ENCODE measurements at places on chromosomes 6 and 20.
A peak's percentile ranks its signal among the peaks of the same experiment; 100 is the strongest.

DNA sequence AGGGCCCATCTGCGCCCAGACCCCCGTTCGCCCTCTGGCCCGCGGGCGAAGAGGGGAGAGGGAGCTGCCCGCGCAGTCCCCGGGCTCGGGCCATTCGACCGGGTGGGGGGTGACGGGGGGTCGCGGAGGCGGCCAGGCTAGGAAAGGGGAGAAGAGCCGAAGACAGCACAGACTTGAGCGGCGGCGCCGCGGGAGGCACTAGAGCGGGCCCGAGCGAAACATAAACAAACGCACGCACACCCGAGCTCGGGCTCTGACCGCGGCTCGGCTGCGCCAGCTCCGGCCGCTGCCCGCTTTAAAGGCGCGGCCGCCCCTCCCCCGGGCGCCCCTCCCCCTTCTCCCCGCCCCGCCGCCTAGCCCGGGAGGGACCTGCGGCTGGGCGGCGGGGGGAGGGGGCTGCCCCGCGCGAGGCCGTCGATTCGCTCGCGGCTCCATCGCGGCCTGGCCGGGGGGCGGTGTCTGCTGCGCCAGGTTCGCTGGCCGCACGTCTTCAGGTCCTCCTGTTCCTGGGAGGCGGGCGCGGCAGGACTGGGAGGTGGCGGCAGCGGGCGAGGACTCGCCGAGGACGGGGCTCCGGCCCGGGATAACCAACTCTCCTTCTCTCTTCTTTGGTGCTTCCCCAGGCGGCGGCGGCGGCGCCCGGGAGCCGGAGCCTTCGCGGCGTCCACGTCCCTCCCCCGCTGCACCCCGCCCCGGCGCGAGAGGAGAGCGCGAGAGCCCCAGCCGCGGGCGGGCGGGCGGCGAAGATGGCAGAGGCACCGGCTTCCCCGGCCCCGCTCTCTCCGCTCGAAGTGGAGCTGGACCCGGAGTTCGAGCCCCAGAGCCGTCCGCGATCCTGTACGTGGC is at the start of gene FOXO3:
Gene FOXO3 (plus strand): TSS at position 455 of the 846 bp plus-strand sequence. CDS start 292 bp downstream, at position 747.
- DNase-seq: peak; percentile 89

- no peak for DNase-seq
Measured at GRCh38 chr6:25359191-25359861, 80.2 kb downstream of the CARMIL1 start.

- no peak for DNase-seq
Measured at GRCh38 chr6:36649701-36650484, 28.6 kb upstream of the CDKN1A start.

- no peak for DNase-seq
Measured at GRCh38 chr20:9279918-9280401, 211.1 kb downstream of the PLCB4 start.

DNA sequence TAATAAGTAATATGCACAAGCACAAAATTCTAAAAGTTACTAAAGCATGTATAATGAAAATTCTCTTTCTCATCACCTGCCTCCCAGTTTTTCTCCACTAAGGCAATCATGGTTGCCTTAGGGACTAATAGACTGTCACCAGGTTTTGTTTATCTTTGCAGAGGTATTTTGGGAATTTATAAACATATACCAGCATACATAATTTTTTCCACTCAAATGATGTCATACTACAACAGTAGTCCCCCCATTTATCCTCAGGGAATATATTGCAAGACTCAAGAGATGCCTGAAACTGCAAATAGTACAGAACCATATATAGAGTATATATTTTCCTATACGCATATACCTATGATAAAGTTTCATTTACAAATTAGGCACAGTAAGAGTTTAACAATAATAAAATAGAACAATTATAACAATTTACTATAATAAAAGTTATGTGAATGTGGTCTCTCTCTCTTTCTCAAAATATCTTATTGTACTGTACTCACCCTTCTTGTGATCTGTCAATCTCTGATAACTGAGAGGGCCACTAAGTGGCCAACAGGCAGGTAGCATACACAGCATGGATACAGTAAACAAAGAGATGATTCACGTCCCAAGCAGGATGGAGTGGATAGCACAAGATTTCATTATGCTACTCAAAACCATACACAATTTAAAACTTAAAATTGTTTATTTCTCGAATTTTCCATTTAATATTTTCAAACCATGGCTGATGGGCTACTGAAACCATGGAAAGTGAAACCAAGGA is 19.7 kb downstream of the RBL1 start:
- DNase-seq: no peak

DNA sequence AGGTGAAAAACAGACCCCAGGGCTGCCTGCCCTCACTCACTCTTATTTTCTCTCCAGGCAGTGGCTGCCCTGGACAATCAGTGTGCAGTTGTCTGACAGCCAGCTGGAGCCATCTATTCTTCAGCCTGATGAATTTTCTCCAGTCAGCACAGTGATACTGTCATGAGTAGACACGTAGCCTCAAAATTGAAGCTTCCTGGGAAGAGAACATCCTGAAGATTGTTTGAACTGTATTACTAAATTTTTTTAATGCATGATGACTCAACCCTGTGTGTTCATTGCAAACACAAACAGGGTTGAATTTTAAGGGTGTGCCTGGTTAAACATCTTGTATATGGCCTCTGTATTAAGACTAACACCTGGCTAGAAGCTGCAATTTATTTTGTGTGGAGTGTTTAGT is 49.8 kb upstream of the STXBP5 start:
- no peak for DNase-seq

DNA sequence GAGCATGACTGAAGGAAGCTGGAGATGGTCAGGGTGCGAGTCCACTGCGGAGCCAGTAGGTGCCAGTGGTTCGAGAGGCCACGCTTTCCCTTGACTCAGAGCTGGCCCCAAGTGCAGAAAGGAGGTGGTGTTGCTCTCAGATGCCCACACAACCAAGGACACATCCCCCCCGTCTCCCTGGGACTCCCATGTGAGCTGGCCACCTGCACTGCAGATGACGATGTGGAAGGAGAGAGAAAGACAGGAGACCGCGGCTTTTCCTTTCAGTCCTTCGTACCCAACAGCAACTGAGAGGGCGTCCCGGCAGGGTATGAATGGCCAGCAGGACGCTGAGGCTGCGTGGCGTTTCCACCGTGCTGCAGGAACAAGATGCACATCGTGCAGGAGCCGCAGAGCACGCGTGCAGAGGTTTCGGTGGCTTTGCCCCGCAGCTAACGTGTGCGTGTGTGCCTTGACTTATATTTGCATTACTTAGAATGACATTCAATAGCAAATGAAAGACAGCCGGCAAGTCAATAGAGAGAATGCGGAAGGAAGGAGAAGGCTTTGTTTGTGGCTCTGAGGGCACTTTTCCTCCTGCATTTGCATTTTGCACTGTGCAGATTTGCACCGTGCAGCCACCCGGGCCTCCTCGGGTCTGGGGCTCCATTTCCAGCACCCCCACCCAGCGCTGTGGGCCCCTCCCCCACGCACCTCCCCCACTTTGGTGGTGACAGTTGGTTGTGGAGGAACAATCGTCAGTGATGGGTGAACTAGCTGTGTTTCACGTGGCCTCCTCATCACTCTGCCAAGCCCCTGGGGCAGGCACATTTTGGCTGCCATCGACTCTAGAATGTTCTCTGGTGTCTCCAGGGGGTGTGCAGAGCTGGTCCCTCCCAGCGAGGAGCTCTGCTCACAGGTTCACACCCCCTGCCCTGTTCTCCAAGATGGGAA is 26.4 kb upstream of the BHLHE23 start:
- DNase-seq: peak; percentile 52

DNA sequence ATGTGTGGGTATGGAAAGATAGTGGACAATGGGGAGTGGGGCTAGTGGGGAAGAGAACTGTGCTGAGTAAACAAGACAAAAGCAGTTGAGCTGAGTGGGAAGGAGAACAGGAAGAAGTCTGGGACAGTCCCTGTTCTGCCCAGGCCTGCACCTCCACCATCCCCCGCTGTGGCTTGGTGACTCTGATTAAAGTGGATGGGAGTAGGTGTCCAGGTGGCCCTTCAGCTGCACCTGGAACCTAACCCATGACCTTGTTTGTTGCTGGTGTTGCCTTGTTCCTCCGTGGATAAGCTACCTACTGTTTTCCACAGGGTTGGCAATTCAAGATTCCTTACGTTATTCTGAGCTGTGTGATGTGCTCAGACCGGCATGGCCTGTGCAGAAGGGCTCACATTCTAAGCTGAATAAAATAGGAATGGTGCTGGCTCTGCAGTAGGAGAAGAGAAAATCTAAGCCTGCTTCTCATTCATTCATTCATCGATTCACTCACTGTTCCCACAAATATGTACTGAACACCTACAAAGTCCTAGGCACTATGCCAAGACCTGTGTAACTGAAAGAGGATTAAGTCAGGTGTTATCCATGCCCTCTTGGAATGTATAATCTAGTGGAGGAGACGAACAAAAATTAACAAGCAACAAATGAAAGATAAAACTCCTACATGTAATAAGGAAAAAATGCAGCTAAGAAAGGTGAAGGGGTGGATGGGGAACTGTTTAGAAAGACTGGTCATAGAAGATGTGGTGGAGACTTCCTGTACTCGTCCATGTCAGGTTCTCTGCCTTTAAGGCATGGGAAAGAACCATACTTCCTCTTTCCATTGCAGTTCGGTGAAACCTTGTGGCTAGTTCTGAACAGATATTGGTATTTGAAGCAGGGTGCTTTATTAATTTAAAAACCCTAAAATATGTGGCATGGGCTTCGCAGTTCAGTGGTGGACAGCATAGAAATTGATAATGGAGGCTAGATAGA is 10.1 kb upstream of the CALHM6 start:
- DNase-seq: peak; percentile 20

GRCh38 chr6:135606392-135606791 is 108.9 kb upstream of the AHI1 start:
- no peak for DNase-seq

DNA sequence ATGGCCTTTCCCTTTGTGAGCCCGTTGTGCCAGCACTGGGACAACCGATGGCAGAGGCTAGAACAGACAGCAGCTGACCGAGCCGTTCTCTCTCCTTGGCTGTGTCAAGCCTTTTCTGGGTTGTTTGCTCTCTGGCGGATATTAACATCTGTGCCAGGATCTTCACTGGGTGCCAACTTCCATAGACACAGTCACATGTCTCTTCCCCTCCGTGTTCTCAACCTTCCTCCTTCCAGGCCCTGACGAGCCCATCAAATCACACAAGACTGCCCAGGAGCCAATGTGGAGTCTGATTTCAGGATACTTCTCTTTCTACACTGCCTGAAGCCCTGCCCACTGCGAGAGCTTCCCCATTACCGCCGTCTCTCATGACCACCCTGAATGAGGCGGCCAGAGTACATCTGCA is 111.0 kb upstream of the RALGAPA2 start:
- no peak for DNase-seq

- DNase-seq: no peak
Measured at GRCh38 chr6:3857468-3858456, 8.6 kb downstream of the FAM50B start.

- no peak for DNase-seq
Measured at GRCh38 chr6:131657630-131658111, 20.6 kb downstream of the ENPP3 start.

- no peak for DNase-seq
Measured at GRCh38 chr6:163118941-163119340, 295.6 kb upstream of the QKI start.

All from WTC11 (cell line).